Stromal cell of bone marrow (primary cell): ENCODE measurements at places on chromosomes 12 and 14.

GRCh38 chr12:55385891-55386290 is 14.4 kb upstream of the OR6C65 start:
- no peak for DNase-seq

GRCh38 chr12:8612629-8613028 is at the start of gene AICDA:
Gene AICDA, minus strand, starts transcription at chr12:8612859. Its CDS starts 92 bp downstream, at chr12:8612767.
- no peak for DNase-seq

GRCh38 chr12:31005944-31006361 is 67.7 kb upstream of the DDX11 start:
- DNase-seq = peak; percentile 48

DNA sequence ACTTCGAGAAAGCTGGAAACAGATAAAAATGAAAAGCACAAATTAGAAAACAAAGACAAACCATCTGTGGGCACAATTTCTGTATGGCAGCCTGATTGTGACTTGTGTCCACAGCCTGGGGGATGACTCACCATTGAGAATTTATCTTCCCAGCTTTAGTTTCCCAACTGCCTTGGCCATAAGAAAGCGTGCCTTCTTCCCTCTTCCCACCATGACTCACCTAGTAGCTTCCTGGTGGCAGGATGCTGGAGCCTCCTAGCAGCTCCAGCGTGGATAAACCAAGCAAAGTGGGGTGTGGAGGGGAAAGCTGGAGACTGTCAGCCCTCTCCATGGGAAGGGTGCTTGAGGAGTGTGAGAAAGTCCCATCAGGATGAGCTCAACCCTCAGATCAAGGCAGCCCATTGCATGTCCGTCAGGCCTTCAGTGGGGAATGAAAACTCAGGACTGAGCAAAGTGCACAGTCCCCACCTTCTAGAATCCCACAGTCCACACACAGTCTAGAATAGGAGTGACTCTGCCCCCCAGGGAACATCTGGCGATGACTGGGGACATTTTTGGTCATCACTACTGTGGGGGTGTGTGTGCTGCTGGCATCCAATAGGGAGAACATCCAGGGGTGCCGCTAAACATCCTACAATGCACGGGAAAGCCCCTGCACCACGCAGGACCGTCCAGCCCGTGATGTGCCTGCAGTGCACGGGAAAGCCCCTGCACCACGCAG is 22.4 kb upstream of the SERPINA6 start:
- peak; percentile 94 for DNase-seq

GRCh38 chr12:46179693-46180452 is 89.0 kb downstream of the SLC38A1 start:
- DNase-seq = no peak
